ENCODE measurements at places on chromosomes 11 and 22. TPM values are rescaled to one million over a fixed set of nuclear protein-coding genes. Genes with fewer than 3 reads are reported as not detected.

The RFPL3 gene
- not detected for total RNA-seq

The GUCY1A2 gene
- total RNA-seq = 0.04 TPM

The FBLN1 gene
- 1.1 TPM for total RNA-seq

The OR8D1 gene
- total RNA-seq = not detected

The SPON1 gene
- 0.03 TPM for total RNA-seq

The FAM180B gene
- 1.4 TPM for total RNA-seq

The CADM1 gene
- 57.7 TPM for total RNA-seq

The PACS1 gene
- total RNA-seq = 15.2 TPM

The OR5A1 gene
- not detected for total RNA-seq

The NAALADL1 gene
- total RNA-seq = not detected

The APOA4 gene
- not detected for total RNA-seq

The HTR3B gene
- not detected for total RNA-seq

The SLN gene
- not detected for total RNA-seq

The MS4A7 gene
- not detected for total RNA-seq

The HTATIP2 gene
- total RNA-seq = 34.8 TPM

The TRABD gene
- 31.5 TPM for total RNA-seq

The SOX10 gene
- total RNA-seq = 303 TPM

The B3GAT1 gene
- 2.8 TPM for total RNA-seq

The LRRC74B gene
- 0.05 TPM for total RNA-seq

The CD248 gene
- total RNA-seq = not detected

The OR52I2 gene
- not detected for total RNA-seq

The FOSL1 gene
- 703 TPM for total RNA-seq

The HIC2 gene
- 5.6 TPM for total RNA-seq

The RFPL2 gene
- not detected for total RNA-seq

The ILK gene
- total RNA-seq = 66.9 TPM

The OR8A1 gene
- total RNA-seq = 0.61 TPM

The SLC22A12 gene
- not detected for total RNA-seq

The HEPACAM gene
- total RNA-seq = 0.15 TPM

The TRIM51 gene
- 1.0 TPM for total RNA-seq

The LRRN4CL gene
- 0.21 TPM for total RNA-seq

The SLC43A1 gene
- total RNA-seq = 17.5 TPM

The CDKN1C gene
- total RNA-seq = 22.2 TPM

The OR52A1 gene
- not detected for total RNA-seq

The EIF4ENIF1 gene
- total RNA-seq = 9.7 TPM

The HMOX1 gene
- 7.7 TPM for total RNA-seq

The PHF21A gene
- 14.9 TPM for total RNA-seq

The COX8A gene
- 944 TPM for total RNA-seq

The PLAAT2 gene
- not detected for total RNA-seq

The OR52E8 gene
- not detected for total RNA-seq

The USH1C gene
- total RNA-seq = not detected

The TANGO2 gene
- 16.8 TPM for total RNA-seq

The TRIM48 gene
- total RNA-seq = not detected

The OR52H1 gene
- total RNA-seq = not detected
